Esophagus muscularis mucosa (tissue), 4 donors: ENCODE measurements at places on chromosomes 1 and 21.

GRCh38 chr1:111909030-111909429 is 80.4 kb downstream of the KCND3 start:
- no peak for DNase-seq

DNA sequence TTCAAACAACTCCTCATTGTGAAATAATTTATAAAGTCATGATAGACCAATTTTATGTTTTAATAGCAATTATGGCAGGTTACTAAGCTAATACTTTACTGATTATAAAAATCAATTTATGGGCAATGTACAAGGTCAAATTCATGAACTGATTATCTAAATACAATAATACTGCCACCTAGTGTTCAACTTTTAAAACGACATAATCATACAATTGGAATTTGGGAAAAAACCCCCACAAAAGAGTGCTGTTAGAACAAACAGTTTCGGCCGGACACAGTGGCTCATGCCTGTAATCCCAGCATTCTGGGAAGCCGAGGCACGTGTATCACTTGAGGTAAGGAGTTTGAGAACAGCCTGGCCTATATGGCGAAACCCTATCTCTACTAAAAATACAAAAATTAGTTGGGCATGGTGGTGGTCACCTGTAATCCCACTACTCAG is 14.0 kb downstream of the GTF2B start:
- DNase-seq: no peak

DNA sequence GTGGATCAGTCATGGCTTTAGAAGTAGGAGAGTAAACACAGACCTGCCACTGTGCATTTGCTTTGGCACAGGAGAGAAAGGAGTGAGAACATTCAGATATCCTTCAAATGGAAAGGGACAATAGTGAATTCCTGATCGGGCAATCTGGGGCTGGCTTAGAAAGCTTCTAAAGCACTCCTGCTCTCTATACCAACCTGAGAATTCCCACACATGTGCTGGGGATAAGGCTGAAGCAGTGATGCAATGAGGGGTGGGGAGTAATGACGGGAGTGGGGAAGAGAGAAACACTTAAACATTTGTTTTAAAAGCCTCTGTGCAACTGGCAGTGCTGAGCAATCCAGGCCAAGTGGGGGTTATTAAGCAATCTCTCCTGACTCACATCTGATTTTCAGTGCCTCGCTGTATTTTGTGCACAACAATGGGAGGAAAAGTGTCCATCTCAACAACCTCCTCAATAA is 108.8 kb downstream of the KIAA0319L start:
- DNase-seq: no peak

DNA sequence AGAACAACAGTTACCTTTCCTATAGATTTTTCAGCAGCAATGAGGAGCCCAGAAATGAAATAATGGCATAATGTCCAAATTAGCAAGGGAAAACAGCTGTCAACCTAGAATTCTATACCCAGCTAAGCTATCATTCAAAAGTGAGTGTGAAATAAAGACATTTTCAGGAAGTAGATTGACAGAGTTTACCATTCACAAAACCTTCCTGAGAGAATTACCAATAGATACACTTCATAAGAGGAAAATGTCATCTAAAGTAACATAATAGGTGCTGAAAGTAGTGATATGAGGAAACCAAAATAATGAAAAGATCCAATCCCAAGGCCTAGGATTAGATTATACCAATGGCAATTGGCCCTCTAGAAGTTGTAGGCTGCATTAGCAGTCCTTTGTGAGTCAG is 34.6 kb downstream of the OBSCN start:
- no peak for DNase-seq

DNA sequence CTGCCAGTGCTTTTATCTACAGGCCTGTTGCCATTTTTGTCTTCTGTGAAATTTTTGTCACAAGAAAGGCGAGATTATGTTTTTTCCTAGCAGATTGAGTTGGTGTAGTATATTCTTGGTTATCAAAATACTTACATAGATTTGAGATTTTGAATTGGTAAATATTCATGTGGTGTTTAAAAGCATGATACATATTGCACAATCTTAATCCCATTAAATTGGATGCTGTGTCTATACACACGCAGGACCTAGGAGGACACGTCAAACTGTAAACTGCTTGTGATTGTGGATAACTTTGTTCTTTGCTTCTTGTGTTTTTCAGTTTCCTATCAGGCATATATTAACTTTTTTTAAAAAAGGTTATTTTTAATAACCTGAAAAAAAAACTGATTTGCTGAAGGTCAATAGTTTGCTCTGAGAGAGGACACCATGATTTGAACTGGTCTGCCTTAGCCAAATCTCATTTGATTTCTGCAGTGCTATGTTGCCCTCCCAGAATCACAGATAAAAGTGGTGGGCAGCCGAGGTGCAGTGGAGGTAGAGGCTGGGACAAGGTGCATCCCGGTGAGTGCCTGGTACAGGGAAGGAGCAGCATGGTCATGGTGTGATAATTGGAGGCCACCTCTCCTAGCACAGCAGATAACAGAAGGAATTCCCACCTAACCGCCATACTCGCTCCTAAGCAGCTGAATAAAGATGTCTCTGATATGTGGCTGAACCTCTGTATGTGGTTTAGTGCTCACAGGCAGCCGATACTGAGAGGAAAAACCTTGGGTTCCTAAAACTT is 76.7 kb downstream of the LRRC8D start:
- DNase-seq: no peak

DNA sequence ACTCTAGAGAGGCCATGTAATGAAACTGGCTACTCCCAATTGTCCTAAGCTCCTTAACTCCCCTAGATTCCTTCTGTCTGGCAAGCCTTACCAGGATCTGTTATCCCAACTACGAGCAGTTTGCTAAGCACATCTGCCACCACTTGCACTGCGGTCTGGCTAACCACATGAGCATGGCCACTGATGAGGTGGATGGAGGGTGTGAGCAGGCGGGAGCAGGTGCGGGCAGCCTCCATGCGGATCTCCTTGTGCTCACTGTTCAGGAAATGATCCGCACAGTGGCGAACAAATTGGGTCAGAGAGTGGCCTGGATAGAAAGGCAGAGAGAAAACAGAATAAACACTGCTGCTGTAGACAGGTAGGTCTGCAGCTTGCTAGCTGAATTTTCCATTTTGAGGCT is 24.0 kb downstream of the MTOR start:
- DNase-seq: no peak

GRCh38 chr21:26506956-26507355 is 66.1 kb downstream of the CYYR1 start:
- DNase-seq: no peak

GRCh38 chr1:41023279-41023990 is 1.9 kb upstream of the SLFNL1 start:
- DNase-seq: no peak

DNA sequence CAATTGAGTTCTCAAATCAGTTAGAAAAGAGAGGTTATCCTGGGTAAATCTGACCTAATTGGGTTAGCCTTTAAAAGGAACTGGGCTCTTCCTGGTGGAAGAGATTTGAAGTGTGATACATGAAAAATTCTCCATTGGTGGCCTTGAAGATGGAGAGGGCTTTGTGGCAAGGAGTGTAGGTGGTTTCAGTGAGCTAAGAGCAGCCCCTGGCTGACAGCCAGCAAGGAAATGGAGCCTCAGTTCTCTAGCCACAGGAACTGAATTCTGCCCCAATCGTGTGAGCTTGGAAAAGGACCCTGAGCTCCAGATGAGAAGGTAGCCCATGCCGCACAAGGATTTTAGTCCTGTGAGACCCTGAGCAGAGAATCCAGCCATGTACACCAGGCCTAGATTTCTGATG is 12.7 kb upstream of the HYI start:
- no peak for DNase-seq

- no peak for DNase-seq
These were observed 53.9 kb downstream of the GALNT2 start for GRCh38 chr1:230120921-230121381.

GRCh38 chr1:1753607-1754005 is 24.7 kb downstream of the NADK start:
- no peak for DNase-seq

GRCh38 chr1:67832737-67833601 is at the start of gene GNG12:
TSS of gene GNG12 (minus strand) at chr1:67833467. CDS start at chr1:67707686, 125,781 bp downstream.
- no peak for DNase-seq

- no peak for DNase-seq
These were observed 89.3 kb upstream of the TMPRSS2 start for GRCh38 chr21:41597227-41597626.

DNA sequence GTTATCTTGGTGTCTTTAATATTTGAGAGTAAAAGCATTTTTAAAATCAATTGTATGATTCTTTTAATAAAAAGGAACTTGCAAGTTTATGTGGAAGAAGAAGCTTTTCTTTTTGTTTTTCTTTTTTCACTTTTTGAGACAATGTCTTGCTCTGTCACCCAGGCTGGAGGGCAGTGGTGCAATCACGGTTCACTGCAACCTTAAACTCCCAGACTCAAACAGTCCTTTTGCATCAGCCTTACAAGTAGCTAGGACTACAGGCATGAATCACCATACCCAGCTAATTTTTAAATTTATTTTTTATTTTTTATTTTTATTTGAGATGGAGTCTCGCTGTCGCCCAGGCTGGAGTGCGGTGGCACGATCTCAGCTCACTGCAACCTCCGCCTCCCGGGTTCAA is 34.1 kb downstream of the CMPK1 start:
- DNase-seq: no peak

DNA sequence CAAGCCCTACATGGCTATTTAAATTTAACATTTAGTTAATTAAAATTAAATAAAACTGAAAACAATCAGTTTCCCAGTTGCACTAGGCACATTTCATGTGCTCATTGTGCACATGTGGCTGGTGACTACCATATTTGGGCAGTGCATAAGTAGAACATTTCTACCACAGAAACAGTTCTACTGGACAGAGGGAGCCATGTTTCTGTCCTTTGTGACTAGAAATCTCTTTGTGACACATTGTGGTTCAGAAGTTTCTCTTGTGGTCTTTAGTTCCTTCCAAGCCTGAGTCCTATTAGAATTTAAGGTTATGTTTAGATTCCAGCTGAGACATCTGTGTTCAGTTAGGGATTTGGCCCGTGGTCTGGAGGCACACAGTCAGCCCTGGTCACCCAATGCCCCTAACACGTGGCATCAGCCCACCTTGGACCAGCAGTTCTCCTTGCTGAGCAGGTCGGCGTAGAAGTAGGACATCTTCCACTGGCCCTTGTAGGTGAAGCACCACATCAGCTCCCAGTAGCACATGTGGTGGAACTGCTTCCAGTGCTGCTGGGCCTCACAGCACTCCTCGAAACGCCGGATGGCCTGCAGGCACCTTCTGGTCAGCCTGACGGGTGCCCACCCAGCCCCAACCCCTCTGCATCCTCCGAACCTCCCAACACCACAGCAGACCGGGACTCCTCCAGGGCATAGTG is 29.1 kb downstream of the TTC39A start:
- DNase-seq: no peak

DNA sequence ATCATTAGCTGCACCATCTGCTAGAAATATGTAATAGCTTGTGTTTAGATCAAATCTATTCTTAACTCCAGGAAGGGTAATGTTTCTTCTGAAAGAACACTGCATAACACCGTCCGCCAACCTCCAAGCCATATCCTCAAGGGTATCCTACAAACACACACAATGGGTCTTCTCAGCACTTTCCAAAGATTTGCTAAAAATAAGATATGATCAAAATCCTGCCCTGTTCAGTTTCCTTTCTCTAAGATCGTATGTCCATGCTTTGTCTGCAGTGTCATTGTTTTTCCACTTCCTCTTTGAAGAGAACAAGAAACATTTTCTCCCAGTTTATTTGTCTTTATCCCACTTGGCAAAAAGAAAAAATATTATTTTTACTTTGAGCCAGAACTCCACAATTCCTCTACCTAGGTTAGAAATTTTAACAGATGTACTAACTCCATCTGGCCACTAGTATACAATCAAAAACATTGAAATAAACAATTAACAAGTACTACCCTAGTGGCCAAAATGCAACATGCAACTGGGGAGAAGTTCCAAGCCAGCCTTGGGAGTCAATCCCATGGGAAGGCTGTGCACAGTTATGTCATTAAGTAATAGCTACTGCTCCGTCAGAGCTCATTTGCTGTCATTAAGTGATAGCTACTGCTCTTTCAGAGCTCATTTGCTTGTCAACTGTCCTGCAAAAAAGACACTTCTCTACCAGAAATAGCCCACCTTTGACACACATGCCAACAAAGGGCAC is 37.8 kb downstream of the FRRS1 start:
- no peak for DNase-seq

GRCh38 chr1:8460784-8461183 is 142.9 kb downstream of the SLC45A1 start:
- DNase-seq: no peak

GRCh38 chr1:227541796-227542152 is 21.6 kb upstream of the ZNF678 start:
- no peak for DNase-seq

DNA sequence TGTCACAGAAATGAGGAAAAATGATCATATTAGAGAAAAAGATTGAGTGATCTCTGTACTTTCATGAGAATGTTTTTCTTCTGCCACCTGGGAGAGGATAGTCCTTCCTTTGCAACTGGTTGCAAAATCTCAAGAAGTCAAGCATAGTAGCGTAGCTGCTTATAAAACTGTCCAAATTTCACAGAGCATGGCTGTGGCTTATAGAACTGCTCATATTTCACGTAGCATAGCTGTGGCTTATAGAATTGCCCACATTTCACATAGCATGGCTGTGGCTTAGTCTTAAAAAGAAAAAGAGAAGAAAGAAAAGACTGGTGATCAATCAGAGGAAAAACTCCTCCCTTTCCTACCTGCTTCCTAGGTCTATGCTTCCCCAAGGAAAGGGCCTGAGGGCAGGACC is 329.5 kb downstream of the SIPA1L2 start:
- no peak for DNase-seq

DNA sequence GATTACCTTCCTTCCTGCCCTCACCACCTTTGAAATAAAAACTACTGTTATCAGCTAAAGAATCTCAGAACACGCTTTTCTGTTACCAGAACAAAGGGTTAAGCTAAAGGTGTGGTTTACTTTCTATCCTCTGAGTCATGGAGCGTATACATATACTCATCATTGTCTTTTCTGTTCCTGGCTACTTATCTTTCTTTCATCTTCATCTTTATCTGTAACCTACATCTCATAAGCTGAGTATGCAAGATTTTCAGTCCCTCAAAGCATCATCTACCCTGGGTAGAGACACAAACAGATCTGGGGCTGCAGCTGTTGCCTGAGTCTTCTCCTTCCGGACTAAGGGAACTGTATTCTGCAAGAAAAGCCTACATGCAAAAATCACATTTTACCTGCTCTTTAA is 75.6 kb downstream of the LMO4 start:
- no peak for DNase-seq

- no peak for DNase-seq
These were observed 1078.1 kb upstream of the ADGRL2 start for GRCh38 chr1:80722611-80723010.

DNA sequence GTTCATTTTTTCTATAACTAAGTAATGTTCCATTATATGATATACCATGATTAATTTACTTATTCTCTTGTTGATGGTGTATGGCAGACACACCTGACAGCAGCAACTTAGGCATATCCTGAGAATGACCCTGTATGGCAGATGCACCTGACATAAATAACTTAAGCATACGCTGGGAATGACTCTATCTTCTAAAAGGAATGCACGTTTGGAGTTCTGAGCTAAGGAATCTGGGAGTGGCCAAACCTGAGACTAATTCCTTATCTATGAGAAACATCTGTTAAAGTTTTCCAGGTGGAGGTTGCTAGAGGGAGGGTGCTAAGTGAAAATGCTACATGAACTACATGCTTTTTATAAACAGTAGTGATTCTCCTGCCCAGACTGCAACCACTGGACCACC is 96.7 kb upstream of the RGS18 start:
- no peak for DNase-seq

- DNase-seq: no peak
These were observed 577 bp downstream of the IKBKE start for GRCh38 chr1:206470692-206471414.
